ENCODE measurements at places on chromosomes 5 and 9. TPM values are rescaled to one million over a fixed set of nuclear protein-coding genes. Genes with fewer than 3 reads are reported as not detected.

DNA sequence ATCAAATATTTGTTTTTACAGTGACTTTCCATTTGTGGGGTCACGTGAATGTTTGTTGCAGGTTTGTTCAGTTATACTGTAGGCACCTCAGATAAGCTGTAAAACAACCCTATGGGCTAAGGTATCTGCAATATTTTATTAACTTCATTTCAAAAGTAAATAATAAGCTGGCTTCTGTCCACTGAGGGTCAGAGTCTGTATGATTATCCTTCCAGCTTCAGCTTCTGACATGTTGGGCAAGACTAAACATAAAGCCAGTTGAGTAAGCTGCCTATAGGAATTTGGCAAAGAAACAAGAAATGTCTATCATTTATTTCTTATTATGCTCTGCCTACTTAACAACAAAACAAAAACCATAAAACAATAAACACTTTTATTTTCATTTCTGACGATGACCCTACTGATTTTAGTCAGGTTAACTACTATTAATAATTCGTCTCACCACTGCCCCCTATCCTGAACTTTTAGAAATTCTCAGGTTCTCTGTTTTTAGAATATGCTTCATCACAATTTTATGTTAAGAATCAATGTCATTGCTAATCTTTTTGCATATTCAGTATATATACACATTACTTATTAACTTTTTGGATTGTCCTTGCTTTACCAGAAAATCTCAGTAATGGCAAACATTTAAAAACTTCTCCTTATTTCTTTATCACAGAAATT lies 413.6 kb upstream of the ADAMTSL1 start:
- no peak for DNase-seq
- H3K4me3 ChIP-seq: no peak overlapping the region
- no peaks in the 10 kb centered on the region for H3K36me3 ChIP-seq
- H3K27me3 ChIP-seq: no peaks in the 10 kb centered on the region

- H3K36me3 ChIP-seq: no peaks in the 10 kb centered on the region
- peaks cover 8% of the 10 kb centered on the region for H3K4me1 ChIP-seq
- DNase-seq: no peak
- H3K27ac ChIP-seq: no peak overlapping the region
These were observed 5.2 kb upstream of the ITGA2 start for GRCh38 chr5:52983731-52984636.

DNA sequence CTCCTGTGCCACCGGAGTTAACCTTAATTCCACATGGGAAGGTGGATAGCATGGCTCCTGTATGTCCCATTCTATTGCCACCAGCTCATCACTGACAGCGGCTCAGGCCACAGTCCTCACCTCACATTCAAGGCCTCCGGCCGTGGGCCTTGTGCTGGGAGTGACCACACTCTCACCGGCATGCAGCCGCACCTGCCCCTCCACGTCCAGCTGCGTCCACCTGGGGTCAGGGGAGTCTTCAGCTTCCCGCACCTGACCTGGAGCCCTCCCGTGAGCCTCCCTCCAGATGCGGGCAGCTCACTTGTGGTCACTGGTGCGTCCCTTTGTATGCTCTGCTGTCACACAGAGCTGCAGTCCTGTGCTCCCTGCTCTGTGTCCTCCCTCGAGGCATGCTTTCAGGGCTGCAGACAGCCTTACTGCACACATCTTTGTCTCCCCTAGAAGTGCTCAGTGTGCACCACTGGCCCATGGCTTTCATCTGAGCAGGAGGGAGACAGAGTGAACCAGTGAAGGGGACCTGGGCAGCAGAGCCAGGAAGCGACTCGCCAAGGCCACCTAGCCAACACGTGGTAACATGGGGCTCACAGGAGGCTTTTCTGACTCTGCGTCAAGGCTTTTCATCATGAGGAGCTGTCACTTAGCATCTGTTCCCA lies 210.1 kb downstream of the ERCC6L2 start:
- H3K36me3 ChIP-seq: no peaks in the 10 kb centered on the region
- no peak for DNase-seq
- H3K27ac ChIP-seq: no peak overlapping the region
- H3K4me1 ChIP-seq: no peaks in the 10 kb centered on the region

- peaks cover 3% of the 10 kb centered on the region for H3K4me1 ChIP-seq
- H3K27ac ChIP-seq: no peak overlapping the region
- H3K27me3 ChIP-seq: no peaks in the 10 kb centered on the region
- DNase-seq: no peak
- no peak overlapping the region for H3K4me3 ChIP-seq
These were observed 103.2 kb upstream of the SPATA31D4 start for GRCh38 chr9:81824802-81825730.

The BAAT gene
- total RNA-seq: 18.6 TPM

The TAF11L10 gene
- total RNA-seq: not detected

The IGFBPL1 gene
- total RNA-seq: 3.2 TPM

The IL7R gene
- 101 TPM for total RNA-seq

The OR13C2 gene
- total RNA-seq: not detected

All from left lung (tissue), 14 donors.